AG09319 (cell line): ENCODE measurements at places on chromosomes 4 and X.

GRCh38 chr4:106301393-106302061, 14.5 kb downstream of the TBCK start:
- DNase-seq: no peak

DNA sequence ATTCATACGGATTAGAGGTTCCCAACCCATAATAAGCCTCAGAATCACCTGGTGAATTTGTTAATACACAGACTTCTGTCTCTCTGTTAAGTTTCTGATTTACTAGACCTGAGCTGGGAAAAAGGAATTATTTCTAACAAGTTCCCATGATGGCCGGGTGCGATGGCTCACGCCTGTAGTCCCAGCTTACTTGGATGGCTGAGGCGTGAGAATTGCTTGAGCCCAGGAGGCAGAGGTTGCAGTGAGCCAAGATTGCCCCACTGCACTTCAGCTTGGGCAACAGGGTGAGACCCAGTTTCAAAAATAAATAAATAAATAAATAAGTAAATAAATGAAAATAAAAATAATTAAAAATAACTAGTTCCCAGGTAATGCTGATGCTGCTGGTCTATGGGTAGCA, 412.3 kb downstream of the GALNTL6 start:
- no peak for DNase-seq

DNA sequence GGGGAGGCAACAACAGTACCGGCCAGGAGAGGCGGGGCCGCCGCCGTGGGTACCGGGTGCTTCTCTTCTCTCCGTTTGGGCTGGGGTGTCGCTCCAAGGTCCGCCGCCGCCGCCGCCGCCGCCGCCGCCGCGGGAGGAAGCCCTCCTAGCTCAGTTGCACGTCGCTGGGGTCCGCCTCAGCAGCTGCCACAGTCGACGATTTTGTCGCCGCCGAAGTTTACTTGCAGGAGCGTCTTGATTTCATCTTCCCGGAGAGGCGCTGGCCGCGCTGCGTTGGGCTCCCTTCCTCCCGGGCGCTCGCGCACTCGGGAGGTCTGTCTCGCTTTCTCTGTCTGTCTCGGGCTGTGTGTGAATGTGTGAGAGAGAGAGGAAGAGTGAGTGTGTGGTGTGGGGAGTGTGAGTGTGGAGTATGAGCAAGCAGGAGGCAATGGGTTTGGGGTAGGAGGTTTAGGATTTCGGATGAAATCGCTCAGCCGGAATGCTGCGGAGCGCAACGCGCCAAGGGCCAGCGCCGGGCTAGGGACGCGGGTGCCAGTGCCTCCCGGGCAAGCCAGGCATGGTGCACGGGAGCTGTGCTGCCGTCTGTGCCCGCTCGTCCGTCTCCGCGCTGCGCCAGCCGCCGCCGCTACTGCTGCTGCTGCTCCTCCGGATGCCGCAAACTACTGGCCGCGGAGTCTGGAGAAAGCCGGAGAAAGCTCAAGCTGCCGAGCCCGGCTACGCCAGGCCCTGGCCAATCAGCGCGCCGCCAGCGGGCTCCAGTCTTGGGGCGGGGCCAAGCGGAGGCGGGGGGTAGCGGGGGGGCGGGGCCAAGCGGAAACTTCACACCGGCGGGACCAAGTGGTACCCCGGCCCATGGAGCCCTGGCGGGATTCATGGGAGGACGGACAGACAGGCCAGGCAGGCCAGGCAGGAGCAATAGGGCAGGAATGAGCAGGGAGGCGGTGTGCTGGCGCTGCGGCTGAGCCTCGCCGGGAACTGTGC, at the start of gene PCDH19:
PCDH19 (minus strand) TSS at position 664 of the 981 bp plus-strand sequence. CDS start 1,676 bp downstream, outside the sequence.
- peak; percentile 8 for DNase-seq

DNA sequence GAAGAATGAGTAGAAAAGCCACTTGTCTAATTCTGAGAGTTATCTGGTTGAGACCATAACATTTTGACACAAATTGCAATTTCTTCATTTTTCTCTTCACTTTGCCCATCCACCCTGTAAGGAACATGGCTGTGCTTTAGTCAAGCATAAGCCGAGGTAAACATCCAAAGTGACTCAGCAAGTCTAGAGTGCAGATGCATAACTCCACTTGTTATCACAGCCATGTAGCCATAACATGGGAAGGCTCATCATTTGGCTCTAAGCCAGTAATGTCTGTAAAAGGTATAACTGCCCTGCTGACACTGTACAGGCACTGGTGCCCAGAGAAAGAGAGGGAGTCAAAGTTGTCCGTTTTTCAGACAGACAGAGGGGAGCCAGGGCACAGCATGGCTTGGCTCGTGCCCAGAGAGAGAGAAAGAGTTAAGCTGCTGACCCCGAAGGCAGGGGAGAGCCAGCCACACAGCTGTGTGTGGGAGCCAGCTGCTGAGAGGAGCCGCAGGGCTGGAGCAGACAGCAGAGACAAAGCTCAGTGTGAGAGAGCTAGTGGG, 76.9 kb upstream of the EXOC1L start:
- DNase-seq: no peak

- no peak for DNase-seq
Measured at GRCh38 chr4:8333726-8334460, 64.3 kb downstream of the HTRA3 start.

GRCh38 chr4:77921701-77922100, 59.1 kb downstream of the MRPL1 start:
- peak; percentile 31 for DNase-seq

GRCh38 chrX:49178537-49178936, 6.8 kb downstream of the PLP2 start:
- no peak for DNase-seq

- DNase-seq: no peak
Measured at GRCh38 chr4:39442998-39443397, 15.7 kb downstream of the RPL9 start.

DNA sequence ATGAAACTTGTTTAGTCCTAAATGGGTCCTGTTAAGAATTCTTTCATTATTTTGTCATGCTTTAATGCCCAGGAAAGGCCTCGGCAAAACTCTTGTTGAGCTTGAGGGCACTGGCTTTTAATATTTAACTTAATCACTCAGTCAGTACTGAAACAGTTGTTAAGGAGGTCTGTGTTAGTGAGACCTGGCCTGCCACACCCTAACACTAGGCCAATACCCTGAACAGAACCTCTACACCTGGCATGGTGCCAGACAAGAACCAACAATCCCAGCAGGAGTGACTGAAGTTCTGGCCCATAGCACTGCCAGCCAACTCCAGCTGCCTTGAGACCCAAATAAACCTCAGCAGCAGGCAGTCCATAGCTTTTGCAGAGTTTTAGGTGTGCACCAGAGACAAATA, 85.7 kb upstream of the ITM2A start:
- DNase-seq: no peak

DNA sequence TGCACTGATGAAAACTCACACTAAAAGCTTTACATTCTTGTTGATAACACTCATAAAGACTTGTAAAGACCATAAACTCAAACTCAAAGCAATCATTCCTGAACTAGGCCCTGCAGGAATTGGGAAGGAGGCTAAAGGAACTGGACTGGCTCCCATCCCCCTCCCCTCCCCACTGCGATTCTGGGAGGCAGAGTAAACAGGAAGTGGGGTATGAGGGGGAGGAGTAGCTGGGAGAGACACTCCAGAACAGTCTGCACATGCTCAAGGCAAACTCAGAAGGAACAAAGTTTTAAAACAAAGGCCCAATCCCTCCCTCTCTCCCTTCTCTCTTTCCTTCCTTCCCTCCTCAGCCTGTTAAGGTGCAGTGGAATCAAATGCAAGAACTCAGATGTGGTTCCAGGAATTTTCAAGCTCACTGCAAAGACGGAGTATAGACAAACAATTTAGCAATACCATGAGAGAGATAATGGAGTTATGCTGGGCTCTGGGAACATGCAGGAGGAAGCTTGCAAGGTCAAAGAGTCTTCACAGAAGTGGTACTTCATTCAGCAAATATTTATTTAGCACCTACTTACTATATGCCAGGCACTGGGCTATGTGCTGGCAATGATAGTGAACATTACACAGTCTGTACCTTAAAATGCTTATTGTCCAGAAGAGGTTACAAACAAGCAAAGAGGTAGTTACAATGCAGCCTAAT, 15.9 kb downstream of the MID1IP1 start:
- no peak for DNase-seq

DNA sequence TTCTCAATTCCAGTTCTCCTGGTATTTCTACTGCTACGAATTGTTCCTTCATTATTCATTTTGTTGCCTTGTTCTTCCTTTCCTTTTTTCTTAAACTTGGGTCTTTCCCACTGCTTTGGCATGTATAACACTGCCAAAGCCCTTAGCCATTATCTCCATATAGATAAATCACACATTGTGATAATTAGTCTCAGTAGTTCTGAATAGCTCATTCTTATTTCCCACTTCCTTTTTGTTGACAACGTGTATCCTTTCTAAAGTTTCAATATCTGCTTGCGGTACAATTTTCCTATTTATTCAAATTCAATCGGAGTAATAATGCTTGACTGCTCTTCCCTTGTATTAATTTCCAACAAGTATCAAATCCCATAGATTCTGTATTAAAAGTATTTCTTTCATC, 14.5 kb upstream of the CAMK2D start:
- no peak for DNase-seq

DNA sequence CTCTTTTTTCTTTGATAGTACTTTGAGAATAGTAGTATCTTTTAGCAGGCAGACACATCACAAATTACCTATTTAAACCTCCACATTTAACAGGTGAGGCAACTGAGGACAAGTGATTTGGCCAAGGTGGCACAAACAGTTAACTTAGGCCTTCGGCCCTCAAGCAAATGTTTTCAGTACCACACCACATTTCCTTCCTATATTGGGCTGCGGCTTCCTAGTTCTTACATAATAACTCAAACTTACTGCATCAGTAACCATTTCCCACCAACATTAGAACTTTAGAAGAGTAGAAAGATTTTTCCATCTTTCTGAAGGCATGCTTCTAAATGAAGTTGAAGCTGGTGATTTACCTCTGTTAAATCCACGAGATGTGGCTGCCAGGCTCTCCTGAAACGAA, 63.2 kb upstream of the SLC4A4 start:
- no peak for DNase-seq

GRCh38 chrX:37818031-37818430, 29.3 kb downstream of the DYNLT3 start:
- no peak for DNase-seq

DNA sequence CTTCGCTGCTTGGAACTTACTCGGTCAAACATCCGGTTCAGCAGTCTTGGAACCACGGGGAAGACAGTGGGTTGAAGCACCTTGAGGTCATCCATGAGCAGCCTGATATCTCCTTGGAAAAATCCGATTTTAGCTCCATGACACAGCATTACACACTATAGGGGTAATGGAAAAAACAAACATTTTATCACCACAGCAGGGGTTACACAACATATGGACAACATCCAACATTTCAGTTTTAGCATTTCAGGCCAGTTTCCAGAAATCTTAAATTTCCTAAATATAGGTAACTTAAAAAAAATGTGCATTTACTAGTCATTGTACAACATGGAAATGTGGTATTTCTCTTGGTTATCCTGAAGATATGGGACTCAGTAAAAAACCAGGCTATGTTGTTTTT, 34.4 kb upstream of the CENPU start:
- no peak for DNase-seq

DNA sequence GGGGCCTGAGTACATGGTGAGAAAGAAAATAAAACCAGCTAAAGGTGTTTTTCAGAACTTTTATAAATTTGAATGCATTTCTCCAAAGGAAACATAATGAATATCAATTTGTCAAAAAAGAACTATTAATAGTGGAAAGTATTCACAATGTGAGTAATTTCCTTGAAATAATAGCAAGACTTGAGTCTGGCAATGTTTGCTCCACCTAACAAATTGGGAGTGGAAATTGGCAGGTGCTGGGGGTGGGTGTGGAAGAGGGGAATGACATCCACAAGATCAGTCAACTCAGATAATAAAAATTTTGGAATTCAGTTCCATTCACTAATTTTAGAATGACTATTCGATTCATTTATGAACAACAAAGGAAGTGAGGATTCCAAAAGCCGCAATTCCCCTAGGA, 884.8 kb upstream of the SLIT2 start:
- no peak for DNase-seq
